Bone marrow (tissue), 2 donors: ENCODE measurements at places on chromosomes 13 and 19.

GRCh38 chr19:43624933-43625332, 5.5 kb upstream of the ZNF428 start:
- DNase-seq: no peak

DNA sequence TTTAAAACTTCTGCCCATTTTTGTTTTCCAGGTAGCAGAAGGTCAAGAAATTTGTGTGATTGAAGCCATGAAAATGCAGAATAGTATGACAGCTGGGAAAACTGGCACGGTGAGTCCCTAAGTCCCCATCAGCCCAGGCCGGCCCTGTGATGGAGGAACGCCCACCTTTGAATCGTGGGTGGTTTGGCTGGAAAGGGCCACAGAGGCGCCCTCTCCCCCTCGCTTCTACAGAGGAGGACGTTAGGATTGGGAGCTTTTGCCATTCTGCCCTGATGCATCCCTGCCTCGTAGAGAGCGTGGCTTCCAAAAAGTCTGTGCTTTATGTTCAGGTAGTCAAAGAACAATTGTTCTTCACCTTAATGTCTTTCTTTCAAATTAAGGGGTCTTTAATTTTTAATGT, 60.9 kb downstream of the GGACT start:
- no peak for DNase-seq

GRCh38 chr13:94123557-94123956, 355.9 kb downstream of the DCT start:
- DNase-seq: no peak

GRCh38 chr13:101116826-101117225, 299.5 kb downstream of the NALCN start:
- DNase-seq: no peak

DNA sequence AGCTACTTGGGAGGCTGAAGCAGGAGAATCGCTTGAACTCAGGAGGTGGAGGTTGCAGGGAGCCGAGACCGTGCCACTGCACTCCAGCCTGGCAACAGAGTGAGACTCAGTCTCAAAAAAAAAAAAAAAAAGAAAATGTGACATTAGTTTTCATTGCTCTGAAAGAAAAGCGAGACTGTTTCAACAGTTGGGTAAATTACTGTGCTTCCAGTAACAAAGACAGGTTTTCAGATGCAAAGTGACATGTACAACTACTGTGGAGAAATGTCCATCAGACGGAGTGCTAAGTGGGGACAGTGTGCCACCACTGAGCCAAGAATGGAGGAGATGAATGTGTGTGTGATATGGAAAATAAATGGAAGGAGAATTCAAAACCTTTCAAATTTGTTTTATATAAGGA, 24.2 kb upstream of the SLC15A1 start:
- DNase-seq: no peak

DNA sequence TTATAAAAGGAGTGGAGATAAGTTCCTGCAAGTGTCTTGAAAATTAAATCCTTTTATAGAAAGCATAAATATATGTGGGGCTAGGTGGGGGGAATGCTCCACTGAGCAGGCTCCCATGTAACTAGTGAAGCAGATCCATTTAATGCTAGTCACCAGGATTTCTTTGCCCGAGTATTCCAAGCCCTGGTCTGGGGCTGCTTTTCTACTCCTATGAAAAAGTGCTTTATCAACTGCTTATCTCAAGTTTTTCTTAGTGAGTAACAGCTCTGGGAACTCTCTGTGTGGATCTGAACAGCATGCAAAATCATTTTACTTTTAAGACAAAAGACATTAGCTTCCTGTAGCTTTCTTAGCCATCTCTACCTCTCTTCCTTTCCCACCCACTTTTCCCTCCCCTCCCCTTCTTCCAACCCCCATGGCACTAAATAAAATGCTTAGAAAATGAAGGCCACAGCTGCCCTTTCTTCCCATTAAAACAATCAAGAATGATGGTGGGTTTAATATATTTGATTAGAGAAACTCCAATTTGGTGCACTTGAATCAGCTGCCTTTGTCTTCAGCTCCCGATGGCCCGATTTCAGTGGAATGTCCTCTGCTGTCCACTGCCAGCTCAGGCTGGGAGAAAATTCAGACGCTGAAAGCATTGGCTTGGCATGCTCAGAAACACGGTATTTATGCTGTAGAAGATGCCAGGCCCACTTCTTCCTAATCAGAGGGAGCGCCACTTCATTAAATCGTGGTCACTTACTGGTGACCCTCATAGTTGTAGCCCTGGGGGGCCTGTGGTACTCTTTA, 475.1 kb downstream of the FOXO1 start:
- DNase-seq: no peak

GRCh38 chr13:30829833-30830637, 76.0 kb upstream of the MEDAG start:
- DNase-seq: no peak

DNA sequence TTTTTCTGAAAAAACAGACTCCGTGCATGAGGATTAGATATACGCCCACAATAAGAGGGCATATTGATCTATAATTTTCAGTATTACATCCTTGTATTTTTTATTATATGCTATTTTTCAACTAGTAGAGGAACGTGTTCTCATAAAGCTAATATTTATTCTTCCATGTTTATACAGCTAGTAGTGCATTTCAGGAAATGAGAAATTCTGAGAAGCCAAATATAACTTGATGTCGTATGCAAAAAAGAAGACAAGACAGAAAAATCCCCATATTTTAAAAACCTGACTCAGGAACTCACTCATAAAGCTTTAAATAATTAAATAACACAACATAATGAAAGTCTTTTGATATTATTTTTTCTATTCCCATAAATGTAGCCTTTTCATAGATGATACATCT, 308.6 kb downstream of the ENOX1 start:
- no peak for DNase-seq

- DNase-seq: no peak
These were observed 20.9 kb downstream of the CARM1 start for GRCh38 chr19:10892256-10892655.

DNA sequence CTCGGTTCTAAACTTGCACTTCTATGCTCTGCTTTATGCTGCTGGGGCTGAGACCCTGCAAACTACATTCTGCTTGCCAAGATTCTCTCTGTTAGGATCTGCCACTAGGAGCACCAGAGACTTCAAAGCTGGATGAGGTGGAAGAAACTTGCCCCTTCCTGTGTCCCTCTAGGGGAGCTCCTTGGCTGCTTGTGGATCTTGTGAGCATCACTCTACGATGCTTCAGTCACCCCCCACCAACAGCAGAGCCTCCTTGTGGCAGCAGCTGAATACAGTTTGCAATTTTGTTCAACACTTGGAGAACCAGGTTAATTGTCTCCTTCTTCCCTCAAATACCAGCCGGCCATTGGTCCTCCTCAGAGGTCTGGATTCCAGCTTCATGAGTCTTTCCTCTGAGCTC, 310.6 kb downstream of the FGF14 start:
- no peak for DNase-seq

DNA sequence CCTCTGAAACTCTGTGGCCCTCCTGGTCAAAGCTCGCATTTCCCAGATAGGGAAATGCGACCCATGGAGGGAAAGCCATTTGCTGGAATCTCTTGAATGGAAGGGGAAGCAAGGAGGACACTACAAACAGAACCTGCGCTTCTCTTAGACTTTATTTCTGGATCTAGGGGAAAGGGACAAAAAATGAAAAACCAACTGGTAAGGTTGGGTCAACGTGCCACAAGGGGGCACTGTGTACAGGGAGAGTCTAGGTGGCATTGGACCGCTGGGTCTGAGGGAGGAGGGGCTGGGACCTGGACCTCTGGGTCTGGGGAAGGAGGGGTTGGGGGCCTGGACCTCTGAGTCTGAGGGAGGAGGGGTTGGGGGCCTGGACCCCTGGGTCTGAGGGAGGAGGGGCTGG, 5.0 kb downstream of the KLK4 start:
- no peak for DNase-seq

DNA sequence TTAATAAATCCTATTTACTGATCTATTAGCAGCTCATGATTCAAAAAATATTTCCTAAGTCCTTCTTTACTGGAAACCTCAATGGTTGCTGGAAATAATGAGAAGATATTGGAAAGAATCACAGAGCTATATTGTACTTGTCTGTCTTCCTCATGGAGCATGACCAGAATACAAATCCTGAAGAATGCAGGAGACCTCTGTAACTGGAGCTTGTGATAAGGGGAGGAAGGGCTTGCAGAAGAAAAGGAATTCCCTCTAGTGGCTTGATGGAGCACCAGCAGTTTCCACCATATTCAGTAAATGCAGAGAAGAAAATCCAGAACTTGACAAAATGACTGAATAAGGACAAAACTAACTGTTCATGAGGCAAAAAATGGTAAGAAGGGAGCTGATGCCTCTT, 1333.1 kb downstream of the EFNB2 start:
- DNase-seq: no peak

DNA sequence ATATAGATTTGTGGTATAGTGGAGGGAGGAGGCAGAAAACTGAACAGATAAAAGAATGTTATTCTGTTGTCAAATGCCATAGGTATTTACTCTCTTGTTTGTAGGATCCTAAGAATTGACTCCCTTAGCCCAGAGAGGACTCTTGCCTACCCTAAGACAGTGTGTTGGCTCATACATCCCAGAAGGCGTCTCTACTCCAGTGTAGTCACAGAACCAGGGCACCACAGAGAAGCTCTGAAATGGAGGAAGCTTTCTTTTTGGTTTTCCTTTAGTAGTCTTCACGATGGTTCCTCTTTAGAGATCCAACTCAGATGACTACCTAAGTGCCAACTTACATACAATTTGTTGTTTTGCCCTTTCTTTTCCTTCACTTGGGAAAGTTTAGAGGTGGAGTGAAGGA, 14.0 kb downstream of the GPR183 start:
- no peak for DNase-seq

GRCh38 chr13:27472941-27473340, 22.6 kb upstream of the MTIF3 start:
- no peak for DNase-seq

- no peak for DNase-seq
These were observed 410.1 kb upstream of the HTR2A start for GRCh38 chr13:47306991-47307390.

GRCh38 chr19:50275577-50276368, 53.4 kb downstream of the KCNC3 start:
- no peak for DNase-seq

GRCh38 chr13:78341032-78341431, 262.3 kb downstream of the POU4F1 start:
- DNase-seq: no peak
